Skin of body (tissue), 3 donors: ENCODE measurements at places on chromosomes 5 and 9. TPM values are rescaled to one million over a fixed set of nuclear protein-coding genes. Genes with fewer than 3 reads are reported as not detected.

GRCh38 chr9:96505316-96505991 is 55.5 kb downstream of the HABP4 start:
- no peak for DNase-seq

GRCh38 chr5:159377653-159378052 is 47.4 kb upstream of the IL12B start:
- DNase-seq: no peak

DNA sequence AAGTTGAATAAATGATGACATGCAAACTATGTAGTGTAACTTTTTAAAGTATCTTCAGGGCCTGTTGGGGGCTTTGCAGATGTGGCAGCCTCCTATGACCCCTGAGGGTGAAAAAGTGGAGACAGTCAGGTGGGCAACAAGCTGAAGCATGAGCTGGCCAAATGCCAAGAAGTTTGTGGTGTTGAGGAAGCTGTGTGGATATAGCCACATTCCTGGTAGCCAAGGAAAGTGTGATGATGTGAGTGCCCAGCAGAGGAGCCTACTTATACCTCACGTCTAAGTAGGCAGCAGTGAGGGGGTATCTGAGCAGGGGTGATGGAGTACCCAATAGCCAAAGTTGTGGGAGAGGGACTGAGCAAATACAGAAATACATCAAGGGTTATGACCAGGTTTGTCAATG is 621.2 kb upstream of the CDH6 start:
- DNase-seq: no peak

- peak; percentile 11 for DNase-seq
Measured at GRCh38 chr9:114225561-114226212, 70.3 kb downstream of the COL27A1 start.

DNA sequence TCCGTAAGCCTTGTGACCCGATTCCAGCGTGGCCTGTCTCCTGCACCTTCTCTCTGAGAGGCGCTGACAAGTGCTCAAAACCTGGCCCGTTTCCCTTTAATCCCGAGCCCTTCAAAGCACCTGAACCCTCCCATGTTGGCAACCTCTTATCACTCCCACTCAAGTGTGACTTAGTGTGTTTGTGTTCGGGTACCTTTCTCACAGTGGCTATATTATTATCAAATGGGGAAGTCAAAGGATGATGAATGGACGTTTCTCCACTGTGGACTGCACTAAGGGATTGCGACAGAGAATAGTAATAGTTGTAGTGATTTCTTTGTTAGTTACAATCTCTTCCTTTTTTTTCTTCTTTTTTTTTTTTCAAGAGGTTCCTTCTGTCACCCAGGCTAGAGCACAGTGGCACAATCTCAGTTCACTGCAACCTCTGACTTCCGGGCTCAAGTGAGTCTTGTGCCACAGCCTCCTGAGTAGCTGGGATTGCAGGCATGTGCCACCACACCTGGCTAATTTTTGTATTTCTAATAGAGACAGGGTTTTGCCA is 65.4 kb upstream of the TNFSF8 start:
- DNase-seq: no peak

- no peak for DNase-seq
Measured at GRCh38 chr5:1119312-1119831, 7.5 kb upstream of the SLC12A7 start.

DNA sequence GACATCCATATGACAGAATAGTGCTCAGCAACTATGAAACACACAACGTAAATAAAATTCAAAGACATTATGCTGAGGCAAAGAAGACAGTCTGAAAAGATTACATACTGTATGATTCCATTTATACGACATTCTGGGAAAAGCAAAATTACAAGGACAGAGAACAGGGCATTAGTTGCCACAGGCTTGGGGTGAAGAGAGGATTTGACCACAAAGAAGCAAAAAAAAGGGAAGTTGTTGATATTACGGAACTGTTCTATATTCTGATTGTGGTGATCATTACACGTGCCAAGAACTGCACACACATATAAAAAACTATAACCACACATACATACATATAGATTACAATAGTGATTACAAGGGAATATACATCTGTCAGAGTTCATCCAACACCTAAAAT is 24.1 kb downstream of the CDK5RAP2 start:
- DNase-seq: no peak

Gene FSD1L
- total RNA-seq: 9.9 TPM

DNA sequence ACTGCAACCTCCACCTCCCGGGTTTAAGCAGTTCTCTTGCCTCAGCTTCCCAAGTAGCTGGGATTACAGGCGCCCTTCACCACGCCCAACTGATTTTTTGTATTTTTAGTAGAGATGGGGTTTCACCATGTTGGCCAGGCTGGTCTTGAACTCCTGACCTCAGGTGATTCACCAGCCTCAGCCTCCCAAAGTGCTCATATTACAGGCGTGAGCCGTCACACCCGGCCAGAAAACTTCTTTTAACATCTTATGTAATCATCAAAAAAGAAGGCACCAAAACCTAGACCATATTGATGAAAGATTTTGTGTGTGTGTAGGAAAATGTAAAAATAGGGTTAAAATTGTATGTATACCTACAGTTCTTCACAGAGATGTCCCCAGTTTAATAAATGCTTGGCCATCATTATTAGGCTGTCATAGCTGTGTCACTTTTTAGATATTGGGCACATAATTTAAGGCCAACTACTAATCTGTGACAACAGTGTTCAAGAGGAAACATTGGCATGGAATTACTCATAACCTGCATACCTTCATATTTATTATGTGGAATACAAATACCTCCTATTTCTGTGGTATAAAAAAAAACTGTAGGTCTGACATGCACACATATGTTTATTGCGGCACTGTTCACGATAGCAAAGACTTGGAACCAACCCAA is 44.4 kb downstream of the RAD50 start:
- DNase-seq: no peak

DNA sequence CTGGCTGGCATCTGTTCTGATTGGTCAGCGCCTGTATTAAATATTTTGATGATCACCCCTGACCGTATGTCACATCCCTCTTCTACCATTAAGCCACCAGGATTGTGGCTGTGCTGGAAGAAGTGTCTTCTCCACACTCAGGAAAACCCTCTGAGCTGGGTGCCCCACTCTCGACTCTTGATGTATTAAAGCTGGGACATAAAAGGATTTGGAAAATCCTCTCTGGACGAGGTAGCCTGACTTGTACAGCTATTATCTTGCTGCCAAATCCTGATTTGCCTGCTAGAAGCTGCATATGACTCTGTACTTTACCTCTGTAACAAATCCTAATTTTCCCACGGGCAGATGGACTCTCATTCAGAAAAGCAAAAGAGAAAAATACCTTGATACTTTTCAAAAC is 161.0 kb downstream of the SLC28A3 start:
- no peak for DNase-seq

- DNase-seq: no peak
Measured at GRCh38 chr9:132548751-132549640, 33.4 kb upstream of the BARHL1 start.

DNA sequence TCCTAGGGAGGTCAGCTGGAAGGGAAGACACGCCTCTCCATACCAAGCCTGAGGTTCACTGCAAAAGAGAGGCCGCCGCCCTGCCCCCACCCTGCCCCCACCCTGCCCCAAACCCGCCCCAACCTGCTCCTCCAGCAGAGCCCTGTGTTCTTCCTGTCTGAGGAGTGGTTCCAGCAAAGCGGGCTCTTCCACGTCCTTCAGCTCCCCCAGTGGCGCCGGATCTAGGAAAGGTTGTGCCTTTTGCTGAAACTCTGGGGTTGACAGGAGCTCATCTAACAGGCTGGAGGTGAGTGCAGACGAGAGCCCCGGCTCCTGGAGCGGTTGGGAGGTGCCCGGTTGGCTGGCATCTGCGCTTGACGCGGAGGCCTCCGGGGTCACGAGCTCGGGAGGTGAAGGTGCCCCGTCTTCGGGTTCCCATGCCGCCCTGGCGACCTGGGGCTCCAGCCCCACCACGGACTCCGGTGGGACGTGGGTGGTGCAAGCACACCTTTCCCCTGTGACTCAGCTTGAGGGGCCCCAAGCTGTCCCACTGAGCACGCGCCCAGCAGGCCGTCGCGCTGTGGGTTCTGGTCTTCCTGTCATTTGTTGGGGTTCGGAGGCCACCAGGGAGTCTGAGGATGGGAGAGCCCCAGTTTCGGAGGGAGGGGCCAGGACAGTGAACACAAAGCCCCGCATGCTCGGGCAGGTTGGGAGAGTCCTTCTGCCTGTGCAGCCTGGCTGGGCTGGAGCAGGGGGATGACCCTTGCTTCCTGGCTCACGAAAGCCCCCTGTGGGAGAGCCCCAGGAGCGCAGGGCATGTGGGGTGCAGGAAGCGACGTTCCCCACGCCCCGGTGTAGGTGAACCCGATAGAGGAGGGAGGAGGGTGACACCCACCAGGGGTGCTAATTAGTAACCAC is 1467.1 kb downstream of the FOXD4L5 start:
- DNase-seq: no peak

- no peak for DNase-seq
Measured at GRCh38 chr9:27808864-27809263, 235.6 kb upstream of the C9orf72 start.

GRCh38 chr9:72753266-72753893 is 199.5 kb downstream of the ALDH1A1 start:
- no peak for DNase-seq

Gene SLC25A48
- total RNA-seq: 2.4 TPM

GRCh38 chr9:89868100-89868499 is 263.3 kb downstream of the GADD45G start:
- DNase-seq: no peak

GRCh38 chr9:27333241-27334052 is 36.5 kb upstream of the EQTN start:
- peak; percentile 83 for DNase-seq

- no peak for DNase-seq
Measured at GRCh38 chr9:93355827-93356226, 95.7 kb upstream of the FAM120A start.

- DNase-seq: no peak
Measured at GRCh38 chr9:111870774-111871498, 25.7 kb upstream of the UGCG start.

GRCh38 chr9:133691191-133691590 is 47.0 kb downstream of the SARDH start:
- no peak for DNase-seq

- no peak for DNase-seq
Measured at GRCh38 chr5:168319774-168320173, 28.3 kb downstream of the WWC1 start.

- DNase-seq: peak; percentile 53
Measured at GRCh38 chr5:178462076-178462475, 128.1 kb downstream of the COL23A1 start.

Gene ECM2
- 77.1 TPM for total RNA-seq

Gene TAF11L5
- not detected for total RNA-seq

GRCh38 chr9:34961574-34962490 is 3.7 kb downstream of the PHF24 start:
- no peak for DNase-seq

Gene PCA3
- total RNA-seq: 0.20 TPM

GRCh38 chr5:103891151-103891550 is 328.6 kb upstream of the NUDT12 start:
- DNase-seq: no peak

DNA sequence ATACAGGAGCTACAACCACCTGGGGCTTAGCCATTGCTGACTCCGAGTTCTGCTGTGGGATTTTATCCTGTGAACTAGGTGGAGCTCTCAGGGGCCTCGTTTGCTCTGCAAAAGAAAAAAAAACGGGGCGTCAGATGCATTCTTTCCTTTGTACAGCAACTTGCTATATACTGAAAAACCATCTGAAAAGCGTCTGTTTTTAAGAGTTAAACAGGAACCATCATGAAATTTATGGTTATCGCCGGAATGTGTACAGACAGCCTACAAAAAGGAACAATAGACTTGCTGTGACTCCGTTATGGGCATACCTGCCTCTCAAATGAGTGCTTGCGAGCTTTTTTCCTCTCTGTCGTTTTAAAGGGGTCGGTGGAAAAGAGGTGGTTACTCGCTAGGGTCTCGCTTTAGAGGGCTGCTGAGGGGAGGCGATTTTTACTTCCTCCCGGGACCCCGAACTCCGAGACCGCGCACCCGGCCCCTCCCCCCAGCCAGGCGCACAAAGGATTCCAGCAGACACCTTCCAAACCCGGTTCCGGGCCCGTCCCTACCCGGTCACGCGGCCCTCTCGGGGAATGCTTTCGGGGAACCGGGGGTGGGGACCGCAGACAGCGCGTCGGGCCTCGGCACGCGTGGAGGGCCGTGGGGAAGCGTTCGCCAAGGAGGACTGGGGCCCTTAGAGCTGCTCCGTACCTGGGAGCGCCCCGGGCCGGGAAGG is 826 bp downstream of the PAIP1 start:
- DNase-seq: no peak

Gene KLF9
- total RNA-seq: 10.3 TPM

Gene BTNL8
- total RNA-seq: 0.49 TPM

Gene SLC22A4
- total RNA-seq: 2.6 TPM

DNA sequence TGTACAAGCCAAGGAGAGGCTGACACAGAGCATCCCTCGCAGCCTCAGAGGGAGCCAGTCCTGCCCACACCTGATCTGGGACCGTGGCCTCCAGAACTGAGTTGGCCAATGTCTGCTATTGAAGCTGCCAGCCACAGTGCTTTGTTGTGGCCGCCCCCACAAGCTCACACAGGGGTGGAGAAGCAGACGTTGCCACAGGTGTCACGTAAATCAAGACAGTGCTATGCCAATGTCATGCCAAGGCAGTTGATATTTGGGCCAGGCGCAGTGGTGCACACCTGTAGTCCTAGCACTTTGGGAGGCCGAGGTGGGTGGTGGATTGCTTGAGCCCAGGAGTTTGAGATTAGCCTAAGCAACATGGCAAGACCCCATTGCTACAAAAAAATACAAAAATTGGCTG is 17.3 kb upstream of the TERT start:
- DNase-seq: no peak

DNA sequence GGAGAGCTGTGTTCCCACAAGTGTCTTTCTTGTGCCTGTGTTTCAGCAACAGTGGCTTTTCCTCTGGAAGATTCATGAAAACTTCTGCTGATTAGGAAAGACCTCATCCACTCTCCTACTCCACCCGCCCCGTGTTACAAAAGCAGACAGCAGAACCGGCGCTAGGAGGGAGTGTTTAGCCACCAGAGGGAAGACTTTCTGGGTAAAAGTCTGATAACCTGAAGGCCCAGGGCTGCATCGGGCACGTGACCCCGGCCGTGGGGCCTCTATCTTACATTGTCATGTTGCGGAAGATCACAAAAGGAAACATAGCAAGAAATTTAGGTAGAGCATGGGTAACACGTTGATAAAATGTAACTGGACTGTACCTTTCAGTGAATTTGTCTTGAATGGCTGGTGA is 32.0 kb upstream of the DMRT2 start:
- peak; percentile 12 for DNase-seq

DNA sequence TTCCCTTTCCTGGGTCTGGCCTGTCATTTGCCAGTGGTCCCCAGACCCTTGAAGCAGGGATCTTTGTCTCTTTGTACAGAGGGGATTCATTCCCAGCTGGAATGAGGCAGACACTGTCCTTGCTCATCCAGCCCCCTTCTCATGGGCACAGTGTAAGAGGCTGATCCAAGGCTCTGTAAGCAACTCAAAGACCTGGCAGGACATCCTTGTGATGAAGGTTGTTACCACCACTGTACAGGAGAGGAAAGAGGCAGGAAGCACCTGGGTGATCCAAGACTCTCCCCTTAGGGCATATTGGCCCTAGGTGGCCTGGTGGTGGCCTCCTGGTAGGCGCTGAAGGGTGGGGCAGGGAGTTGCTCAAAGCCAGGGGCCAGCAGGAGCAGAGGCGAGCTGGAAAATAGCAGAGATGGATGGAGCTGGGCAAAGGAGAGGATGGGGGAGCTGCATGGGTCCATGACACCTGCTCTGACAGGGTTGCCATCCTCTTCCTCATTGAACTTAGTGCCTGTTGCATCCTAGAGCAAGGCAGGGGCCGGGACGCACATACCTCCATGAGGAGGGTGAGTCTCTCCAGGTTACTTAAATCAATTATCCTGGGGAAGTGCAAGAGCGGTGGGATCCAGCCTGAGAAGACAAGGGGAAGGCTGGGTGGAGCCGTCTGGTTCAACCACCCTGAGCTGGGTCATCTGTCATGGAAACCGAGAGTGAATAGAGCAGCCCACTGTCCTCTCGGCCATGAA is 9.8 kb upstream of the GADD45G start:
- no peak for DNase-seq
